ENCODE measurements at places on chromosomes 3 and 15. TPM values are rescaled to one million over a fixed set of nuclear protein-coding genes. Genes with fewer than 3 reads are reported as not detected.
A peak's percentile ranks its signal among the peaks of the same experiment; 100 is the strongest.

Gene AAGAB
- total RNA-seq, result 27.2 TPM

Gene FNDC3B
- total RNA-seq, result 74.6 TPM

Gene IMP3
- 92.1 TPM for total RNA-seq

Gene HDAC11
- total RNA-seq, result 5.2 TPM

DNA sequence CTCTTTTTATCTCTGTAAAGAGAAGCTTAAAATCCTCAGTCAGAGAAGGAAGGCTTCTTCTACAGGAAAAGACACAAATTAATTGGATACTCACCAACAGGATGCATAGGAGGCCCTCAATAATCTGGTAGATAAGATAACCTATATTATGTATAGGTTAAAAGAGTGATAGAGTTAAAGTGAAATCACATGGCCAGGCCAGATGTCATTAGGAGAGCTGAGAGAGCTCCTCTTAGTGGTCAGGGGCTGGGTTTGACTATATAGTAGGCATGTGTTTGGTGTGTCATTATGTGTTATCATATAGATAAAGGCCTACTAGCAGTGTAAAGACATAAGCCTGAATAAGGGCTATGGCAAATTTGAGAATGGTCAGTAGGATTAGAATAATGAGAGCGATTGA, 479.3 kb downstream of the EPHA3 start:
- DNase-seq, result no peak

DNA sequence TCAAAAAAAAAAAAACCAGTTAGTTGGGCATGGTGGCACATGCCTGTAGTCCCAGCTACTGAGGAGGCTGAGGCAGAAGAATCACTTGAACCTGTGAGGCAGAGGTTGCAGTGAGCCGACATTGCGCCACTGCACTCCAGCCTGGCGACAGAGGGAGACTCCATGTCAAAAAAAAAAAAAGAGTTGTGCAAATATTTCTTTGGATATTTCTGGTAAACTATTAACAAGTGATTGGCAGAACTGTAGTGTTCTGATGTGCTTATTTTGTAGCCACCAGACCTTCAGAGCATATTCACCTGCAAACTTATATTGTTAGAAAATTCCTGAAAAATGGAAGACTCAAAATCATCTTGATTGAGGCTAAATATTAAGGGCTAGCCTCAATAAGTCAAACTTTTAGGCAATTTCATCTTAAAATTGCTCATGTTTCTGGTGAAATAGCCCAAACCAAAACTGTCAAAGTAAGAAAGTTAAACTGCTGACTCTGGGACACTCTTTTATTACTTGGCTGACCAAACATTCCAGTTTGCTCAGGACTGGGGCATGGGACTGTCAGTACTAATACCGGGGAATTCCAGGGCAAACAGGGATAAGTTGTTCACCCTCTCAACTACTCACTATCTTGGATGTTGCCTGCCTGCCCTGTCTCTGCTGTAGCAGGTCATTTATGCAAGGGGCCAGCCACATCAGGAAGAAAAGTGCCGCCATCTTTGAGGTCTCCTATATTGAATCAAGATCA, 37.0 kb downstream of the ABHD2 start:
- no peak for DNase-seq

GRCh38 chr15:74873756-74874424, 725 bp upstream of the SCAMP2 start:
- peak; percentile 14 for DNase-seq

GRCh38 chr3:194471863-194472262, 14.9 kb downstream of the ATP13A3 start:
- DNase-seq, result no peak

GRCh38 chr3:9732080-9732739, 675 bp downstream of the BRPF1 start:
- DNase-seq, result peak; percentile 30

DNA sequence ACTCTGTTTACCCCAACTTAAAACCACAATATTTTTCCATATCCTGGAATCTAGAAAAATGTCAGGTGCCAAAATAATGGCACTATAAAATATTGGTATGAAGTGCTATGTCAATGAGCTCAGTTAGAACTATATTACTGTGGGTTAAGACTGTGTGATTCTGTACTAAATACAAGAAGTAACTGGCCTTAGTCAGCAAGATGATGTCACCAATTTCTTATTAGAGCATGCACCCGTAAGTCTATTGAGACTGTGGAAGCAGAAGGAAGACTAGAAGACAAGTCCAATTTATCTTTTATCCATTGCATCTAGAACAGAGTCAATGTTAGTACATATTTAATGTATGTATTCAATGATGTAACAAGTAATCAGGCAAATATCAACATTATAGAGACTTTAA, 25.0 kb downstream of the LRRC58 start:
- no peak for DNase-seq

All from lung microvascular endothelial cell (primary cell).